ENCODE measurements at places on chromosomes 16 and 17. TPM values are rescaled to one million over a fixed set of nuclear protein-coding genes. Genes with fewer than 3 reads are reported as not detected.

The ODAD4 gene
- 0.60 TPM for total RNA-seq

DNA sequence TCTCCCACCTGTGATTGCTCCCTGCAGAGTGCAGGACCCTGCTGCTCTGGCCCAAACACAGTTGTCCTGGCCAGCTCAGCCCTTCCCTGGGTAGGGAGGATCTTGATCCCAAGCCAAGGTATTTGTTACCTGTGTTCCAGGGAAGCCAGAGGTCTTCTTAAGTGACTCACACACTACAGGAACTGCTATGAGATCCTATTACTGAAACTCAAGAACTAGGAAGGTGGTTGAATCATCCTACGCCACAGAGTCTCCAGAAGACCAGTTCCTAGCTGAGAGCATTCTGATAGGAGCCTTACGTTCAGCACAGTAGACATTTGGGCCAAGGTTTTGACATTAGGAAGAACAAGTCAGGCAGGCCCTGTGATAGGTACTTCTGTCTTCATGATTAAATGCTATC, 12.0 kb downstream of the CHST6 start:
- H3K27ac ChIP-seq: no peak overlapping the region
- H3K36me3 ChIP-seq: no peaks in the 10 kb centered on the region
- H3K4me1 ChIP-seq: no peaks in the 10 kb centered on the region
- H3K27me3 ChIP-seq: no peaks in the 10 kb centered on the region
- DNase-seq: no peak

DNA sequence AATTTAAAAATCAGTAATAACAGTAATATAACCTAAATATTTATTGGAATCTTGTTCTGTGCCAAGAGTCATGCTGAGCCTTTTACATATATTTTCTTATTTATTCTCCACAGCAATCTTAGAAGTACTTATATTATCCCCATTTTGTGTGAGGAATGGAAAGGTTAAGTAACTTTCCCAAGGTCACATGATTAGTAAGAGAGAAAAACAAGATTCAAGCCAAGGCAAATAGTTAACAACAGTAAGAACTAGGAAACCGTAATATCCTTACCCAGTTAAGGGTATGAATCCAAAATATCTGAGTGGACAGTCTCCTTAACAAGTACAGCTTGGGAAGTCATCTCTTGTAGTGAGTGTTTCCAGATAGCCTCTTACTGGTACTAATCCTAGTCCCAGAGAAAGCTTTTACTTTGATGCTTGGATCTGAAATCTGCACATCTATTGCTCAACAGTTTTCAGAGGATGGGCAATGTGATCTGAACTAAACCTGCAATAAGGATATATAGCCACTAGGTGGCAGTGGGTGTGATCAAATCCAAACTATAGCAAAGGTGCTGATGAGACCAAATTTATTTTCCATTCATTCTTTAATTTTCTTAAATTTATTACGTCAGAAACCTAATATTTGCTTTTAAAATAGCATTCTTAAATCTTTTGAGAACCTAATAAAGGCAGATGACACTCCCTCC, 23.3 kb downstream of the SHISA6 start:
- no peaks in the 10 kb centered on the region for H3K27me3 ChIP-seq
- H3K4me3 ChIP-seq: no peak overlapping the region
- no peaks in the 10 kb centered on the region for H3K36me3 ChIP-seq
- DNase-seq: no peak

The BRIP1 gene
- 12.2 TPM for total RNA-seq

DNA sequence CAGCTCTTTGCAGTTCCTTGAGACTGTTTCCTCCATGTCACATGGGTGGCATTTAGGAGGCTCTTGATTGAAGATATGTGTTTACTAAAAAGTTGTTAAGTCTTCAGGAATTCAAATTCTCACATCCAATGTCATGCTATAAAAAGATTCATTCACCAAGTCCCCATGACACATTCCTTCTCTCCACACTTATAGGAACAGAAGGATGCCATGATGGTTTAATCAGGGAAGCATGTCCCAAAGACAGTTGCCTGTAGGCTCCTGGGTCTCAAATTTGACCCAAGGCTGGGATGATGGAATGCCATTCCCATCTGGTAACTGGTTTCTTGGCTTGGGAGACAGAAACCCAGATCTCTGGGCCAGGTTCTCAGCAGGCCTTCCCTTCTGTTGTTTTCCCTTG, 140.6 kb upstream of the SOX9 start:
- H3K27ac ChIP-seq: no peak overlapping the region
- H3K4me3 ChIP-seq: no peak overlapping the region
- no peaks in the 10 kb centered on the region for H3K36me3 ChIP-seq
- no peaks in the 10 kb centered on the region for H3K4me1 ChIP-seq
- DNase-seq: no peak

- no peak overlapping the region for H3K27ac ChIP-seq
- peaks cover 18% of the 10 kb centered on the region for H3K4me1 ChIP-seq
- no peaks in the 10 kb centered on the region for H3K36me3 ChIP-seq
- H3K4me3 ChIP-seq: no peak overlapping the region
- no peaks in the 10 kb centered on the region for H3K27me3 ChIP-seq
These were observed 3.7 kb upstream of the CNP start for GRCh38 chr17:41962768-41963434.

The SCNN1B gene
- total RNA-seq: not detected

GRCh38 chr17:34562387-34562786, 17.0 kb upstream of the TMEM132E start:
- H3K27ac ChIP-seq: no peak overlapping the region
- no peaks in the 10 kb centered on the region for H3K4me1 ChIP-seq
- no peak overlapping the region for H3K4me3 ChIP-seq
- no peak for DNase-seq

DNA sequence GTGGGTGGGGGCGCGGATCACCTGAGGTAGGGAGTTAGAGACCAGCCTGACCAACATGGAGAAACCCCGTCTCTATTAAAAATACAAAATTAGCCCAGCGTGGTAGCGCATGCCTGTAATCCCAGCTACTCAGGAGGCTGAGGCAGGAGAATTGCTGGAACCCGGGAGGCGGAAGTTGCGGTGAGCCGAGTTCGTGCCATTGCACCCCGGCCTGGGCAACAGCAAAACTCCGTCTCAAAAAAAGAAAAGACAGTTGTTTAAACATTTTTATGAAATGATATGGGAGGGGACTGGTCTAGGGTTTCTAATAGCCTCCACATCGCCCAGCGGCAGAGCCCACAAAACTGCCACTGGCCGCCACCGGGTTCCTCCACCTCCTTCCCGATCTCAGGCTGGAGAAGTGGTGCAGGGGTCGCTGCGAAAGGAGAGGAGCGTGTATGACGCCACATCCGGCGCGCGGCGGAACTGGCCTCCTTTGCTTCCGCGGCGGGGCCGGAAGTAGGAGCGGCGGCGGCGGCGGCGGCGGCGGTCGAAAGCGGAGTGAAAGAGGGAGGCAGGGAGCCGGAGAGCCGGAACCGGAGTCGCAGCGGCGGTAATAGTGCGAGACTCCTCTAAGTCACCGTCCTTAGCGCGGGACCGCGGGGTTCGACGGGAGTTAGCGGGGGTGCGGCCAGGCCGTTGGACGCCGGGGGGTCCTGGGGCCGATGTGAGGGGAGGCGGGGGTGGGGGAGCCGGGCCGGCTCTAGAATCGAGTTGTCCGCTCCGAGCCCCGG, at the start of gene PPP4C:
Gene PPP4C, plus strand, starts transcription at position 492 of the 773 bp plus-strand sequence. CDS start 384 bp downstream, outside the sequence.
- peak within 1 kb of the TSS; percentile 81 for H3K27ac ChIP-seq
- peak within 1 kb of the TSS; percentile 78 for H3K4me3 ChIP-seq
- peak; percentile 85 for DNase-seq
- H3K4me1 ChIP-seq: peaks cover 24% of the 10 kb centered on the region
- H3K36me3 ChIP-seq: peaks cover 29% of the 10 kb centered on the region

DNA sequence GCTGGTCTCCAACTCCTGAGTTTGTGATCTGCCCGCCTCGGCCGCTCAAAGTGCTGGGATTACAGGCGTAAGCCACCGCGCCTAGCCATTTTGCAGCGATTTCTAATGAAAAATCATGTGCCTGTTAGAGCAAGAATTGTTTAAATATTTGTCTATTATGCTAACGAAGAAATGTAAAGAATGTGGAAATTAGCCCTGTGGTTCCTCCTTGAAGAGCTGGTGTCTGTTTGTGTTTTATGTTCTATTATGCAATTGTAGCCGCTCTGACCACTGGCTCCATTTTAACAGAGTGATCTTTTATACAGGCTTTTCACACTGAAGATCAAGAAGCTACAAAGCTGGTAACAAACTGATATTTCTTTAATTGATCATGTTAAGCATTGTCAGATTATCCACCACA, 217.3 kb downstream of the USP22 start:
- no peak overlapping the region for H3K4me3 ChIP-seq
- H3K36me3 ChIP-seq: no peaks in the 10 kb centered on the region
- DNase-seq: no peak
- no peaks in the 10 kb centered on the region for H3K27me3 ChIP-seq

DNA sequence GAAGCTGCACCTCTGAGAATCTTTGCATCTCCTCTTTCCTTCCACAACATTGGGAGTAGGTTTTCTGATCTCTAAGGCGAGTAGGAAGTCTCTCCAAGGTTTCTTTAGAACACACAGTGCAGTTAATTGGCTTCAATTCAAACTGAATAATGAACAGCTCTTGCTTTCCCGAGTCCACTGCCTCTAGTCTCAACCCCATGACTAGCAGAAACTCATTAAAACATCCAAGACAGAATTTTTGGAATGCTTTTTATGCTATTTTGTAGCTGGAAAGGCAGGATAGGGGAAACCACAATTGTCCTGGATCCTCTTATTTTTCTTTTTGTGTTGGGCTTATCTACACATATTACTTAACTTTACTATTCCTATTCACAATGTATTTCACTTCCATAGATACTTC, 206.6 kb downstream of the CDH8 start:
- no peaks in the 10 kb centered on the region for H3K27me3 ChIP-seq
- H3K27ac ChIP-seq: no peak overlapping the region
- H3K36me3 ChIP-seq: no peaks in the 10 kb centered on the region
- H3K4me1 ChIP-seq: no peaks in the 10 kb centered on the region
- no peak for DNase-seq
- H3K4me3 ChIP-seq: no peak overlapping the region

DNA sequence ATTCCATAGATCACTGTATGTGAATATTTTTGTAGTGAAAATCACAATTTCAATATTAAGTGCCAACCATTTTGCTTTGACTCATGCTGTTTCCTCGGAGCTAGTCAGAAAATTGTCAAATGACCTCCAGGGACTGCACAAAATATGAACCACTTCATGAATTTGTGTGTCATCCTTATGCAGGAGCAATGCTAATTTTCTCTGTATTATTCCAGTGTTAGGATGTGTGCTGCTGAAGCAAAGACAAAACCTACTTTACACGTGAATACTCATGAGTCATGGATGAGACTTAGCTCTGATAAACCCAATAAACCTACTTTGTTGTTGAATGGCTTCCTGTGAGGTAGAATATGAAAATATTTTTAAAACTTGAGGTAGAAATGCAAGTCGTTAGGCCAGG, 65.2 kb downstream of the SHCBP1 start:
- no peak overlapping the region for H3K27ac ChIP-seq
- H3K36me3 ChIP-seq: no peaks in the 10 kb centered on the region
- H3K4me1 ChIP-seq: no peaks in the 10 kb centered on the region
- no peaks in the 10 kb centered on the region for H3K27me3 ChIP-seq

DNA sequence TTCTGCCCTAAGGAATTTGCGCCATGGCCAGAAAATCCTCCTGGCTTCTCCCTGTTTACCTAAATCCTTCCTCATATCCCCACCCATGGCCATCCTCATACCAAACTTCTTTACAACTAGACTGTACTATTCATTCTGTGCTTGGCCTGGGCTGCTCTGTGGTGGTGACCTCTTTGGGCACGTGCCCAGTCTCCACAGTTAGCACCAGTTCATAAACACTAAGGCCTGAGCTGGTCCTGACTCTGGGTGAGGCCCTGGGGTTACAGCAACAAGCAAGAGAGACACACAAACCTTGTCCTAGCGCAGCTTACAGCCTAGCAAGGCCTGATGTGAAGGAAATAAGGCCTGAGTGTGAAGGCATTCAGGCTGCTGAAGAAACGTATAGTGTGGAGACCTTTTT, 3.1 kb upstream of the ATXN7L3 start:
- DNase-seq: no peak
- no peaks in the 10 kb centered on the region for H3K27me3 ChIP-seq
- peaks cover 20% of the 10 kb centered on the region for H3K4me1 ChIP-seq
- peaks cover 8% of the 10 kb centered on the region for H3K36me3 ChIP-seq
- H3K4me3 ChIP-seq: no peak overlapping the region

The CMIP gene
- 101 TPM for total RNA-seq

- H3K27me3 ChIP-seq: no peaks in the 10 kb centered on the region
- DNase-seq: no peak
- H3K27ac ChIP-seq: no peak overlapping the region
These were observed 13.2 kb downstream of the CLUAP1 start for GRCh38 chr16:3513892-3514583.

The CA4 gene
- total RNA-seq: 0.29 TPM

DNA sequence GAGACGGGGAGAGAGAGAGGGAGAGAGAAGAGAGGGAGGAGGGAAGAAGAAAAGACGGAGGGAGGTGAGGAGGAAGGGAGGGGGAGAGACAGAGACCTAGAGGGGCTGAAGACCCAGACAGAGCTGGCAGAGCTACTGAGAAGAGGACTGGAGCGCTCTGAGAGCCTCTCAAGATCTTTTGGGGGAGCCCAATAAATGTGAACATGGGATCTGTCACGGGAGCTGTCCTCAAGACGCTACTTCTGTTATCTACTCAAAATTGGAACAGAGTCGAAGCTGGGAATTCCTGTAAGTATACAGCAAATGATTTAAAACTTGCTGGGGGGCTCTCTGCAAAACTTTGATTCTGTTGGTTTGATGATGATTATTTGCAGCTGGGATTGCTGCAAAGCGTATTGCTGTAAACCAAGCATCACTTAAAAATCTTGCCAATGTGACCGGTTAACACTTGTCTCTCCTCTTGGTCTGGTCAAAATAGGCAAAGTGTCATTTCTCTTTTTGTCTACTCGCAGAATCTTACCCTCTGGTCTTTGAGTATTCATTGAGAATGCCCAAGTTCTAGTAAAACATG, 344 bp downstream of the CNTNAP4 start:
- no peak overlapping the region for H3K27ac ChIP-seq
- no peaks in the 10 kb centered on the region for H3K36me3 ChIP-seq
- H3K27me3 ChIP-seq: no peaks in the 10 kb centered on the region
- DNase-seq: no peak

GRCh38 chr17:7249214-7249613, 2.3 kb downstream of the CTDNEP1 start:
- peaks cover 2% of the 10 kb centered on the region for H3K36me3 ChIP-seq
- peaks cover 23% of the 10 kb centered on the region for H3K4me1 ChIP-seq
- H3K27me3 ChIP-seq: no peaks in the 10 kb centered on the region

The KRTAP3-2 gene
- not detected for total RNA-seq

GRCh38 chr17:82881900-82882714, 42.3 kb upstream of the ZNF750 start:
- no peak for DNase-seq
- H3K4me1 ChIP-seq: peaks cover 16% of the 10 kb centered on the region
- H3K27me3 ChIP-seq: no peaks in the 10 kb centered on the region
- no peak overlapping the region for H3K27ac ChIP-seq
- no peak overlapping the region for H3K4me3 ChIP-seq

DNA sequence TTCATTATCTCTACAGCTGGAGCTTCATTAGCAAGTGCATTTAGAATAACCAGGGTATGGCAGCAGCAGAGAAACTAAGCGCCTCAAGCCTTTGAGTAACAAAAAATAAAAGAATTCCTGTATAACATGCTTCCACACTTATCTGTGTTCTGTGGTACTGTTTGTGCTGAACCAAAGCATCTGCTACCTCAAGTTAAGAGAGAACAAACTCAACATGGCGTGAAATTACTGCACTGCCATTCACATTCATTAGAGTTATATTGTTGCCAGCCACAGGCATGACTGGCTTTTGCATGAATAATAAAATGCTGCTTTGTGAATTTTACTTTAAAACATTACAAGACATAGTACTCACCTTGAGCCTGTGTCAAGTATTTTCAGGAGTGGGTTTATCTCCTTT, 76.6 kb downstream of the NLK start:
- H3K27me3 ChIP-seq: no peaks in the 10 kb centered on the region
- H3K36me3 ChIP-seq: peaks cover 2% of the 10 kb centered on the region
- peaks cover 4% of the 10 kb centered on the region for H3K4me1 ChIP-seq
- no peak for DNase-seq
